ENCODE measurements at places on chromosomes 13 and 19.
A peak's percentile ranks its signal among the peaks of the same experiment; 100 is the strongest.

- no peak for DNase-seq
Observed at GRCh38 chr19:2638417-2638940, 64.0 kb downstream of the GNG7 start.

- peak; percentile 65 for DNase-seq
Observed at GRCh38 chr19:38361633-38362075, 12.7 kb upstream of the PSMD8 start.

DNA sequence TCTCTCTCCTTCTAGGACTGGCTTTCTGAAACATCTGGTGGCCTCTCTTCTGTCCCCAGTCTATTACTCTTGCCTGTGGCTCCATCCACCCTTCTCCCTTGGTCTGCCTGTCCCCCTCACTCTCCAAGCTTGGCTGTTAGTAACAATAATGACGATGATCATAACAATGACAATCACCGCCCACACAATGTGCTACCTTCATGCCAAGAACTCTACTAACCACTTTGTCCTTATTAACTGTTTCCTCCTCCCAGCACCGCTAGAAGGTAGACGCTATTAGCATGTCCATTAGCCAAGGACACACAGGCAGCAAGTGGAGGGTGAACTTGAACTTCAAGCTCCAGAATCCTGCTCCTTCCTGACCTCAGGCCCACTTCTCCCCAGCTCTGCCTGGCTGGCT lies 2.7 kb downstream of the GYS1 start:
- no peak for DNase-seq

GRCh38 chr19:33456845-33457220 lies 64.8 kb downstream of the PEPD start:
- DNase-seq, result no peak

DNA sequence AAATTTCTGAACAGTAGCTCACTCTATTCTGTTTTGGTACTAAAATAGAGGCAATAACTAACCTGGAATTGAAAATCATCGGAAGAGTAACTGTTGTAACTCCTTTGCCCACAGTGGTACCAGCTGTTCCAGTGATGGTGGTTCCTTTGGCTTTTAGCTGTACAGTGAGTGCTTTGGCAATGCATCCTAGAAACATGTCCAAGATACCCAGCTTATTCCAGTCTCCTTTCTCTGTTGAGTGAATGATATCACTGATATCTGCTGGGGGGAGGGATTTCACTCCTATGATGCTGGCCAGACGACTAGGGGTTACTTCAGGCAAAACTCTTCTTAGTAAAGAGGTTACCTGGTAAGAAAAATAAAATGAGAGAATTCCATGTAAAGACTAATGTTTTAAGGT lies 40.6 kb upstream of the FBXL3 start:
- DNase-seq, result no peak

All from neural crest cell (in vitro differentiated cells).